B cell (primary cell): ENCODE measurements at places on chromosomes 5 and 9. TPM values are rescaled to one million over a fixed set of nuclear protein-coding genes. Genes with fewer than 3 reads are reported as not detected.
A peak's percentile ranks its signal among the peaks of the same experiment; 100 is the strongest.

DNA sequence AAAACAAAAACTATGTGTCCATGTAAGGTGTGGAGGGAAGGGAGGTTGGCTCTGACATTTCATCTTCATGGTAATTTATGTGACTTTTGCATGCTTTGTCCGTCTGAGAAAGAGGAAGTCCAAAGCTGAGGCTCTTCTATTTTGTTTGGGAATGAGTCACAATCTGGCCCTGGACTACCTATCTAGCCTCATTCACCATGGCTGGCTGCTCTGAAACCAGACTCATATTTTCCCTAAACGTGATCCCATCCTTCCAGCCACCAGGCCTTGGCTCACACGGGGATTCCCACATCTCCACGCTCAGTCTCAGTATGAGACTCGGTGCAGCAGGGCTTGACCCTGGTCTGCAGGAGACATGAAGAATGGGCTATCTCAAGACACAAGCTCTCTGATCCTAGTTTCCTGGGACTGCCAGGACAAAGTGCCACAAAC, 672.8 kb downstream of the ACTL7B start:
- no peak for DNase-seq

Gene DMRT2
- not detected in 2 replicates for polyA plus RNA-seq

GRCh38 chr5:80054682-80055081, 19.5 kb downstream of the THBS4 start:
- DNase-seq, result no peak

GRCh38 chr9:107874137-107874536, 384.6 kb upstream of the KLF4 start:
- DNase-seq, result no peak

Gene CDKN2B-AS1
- 1.0 and 1.3 TPM in 2 replicates for polyA plus RNA-seq

- DNase-seq, result no peak
Observed at GRCh38 chr9:75188756-75189155, 100.4 kb downstream of the OSTF1 start.

Gene ZBED3
- polyA plus RNA-seq, result 0.30 and 0.69 TPM in 2 replicates

DNA sequence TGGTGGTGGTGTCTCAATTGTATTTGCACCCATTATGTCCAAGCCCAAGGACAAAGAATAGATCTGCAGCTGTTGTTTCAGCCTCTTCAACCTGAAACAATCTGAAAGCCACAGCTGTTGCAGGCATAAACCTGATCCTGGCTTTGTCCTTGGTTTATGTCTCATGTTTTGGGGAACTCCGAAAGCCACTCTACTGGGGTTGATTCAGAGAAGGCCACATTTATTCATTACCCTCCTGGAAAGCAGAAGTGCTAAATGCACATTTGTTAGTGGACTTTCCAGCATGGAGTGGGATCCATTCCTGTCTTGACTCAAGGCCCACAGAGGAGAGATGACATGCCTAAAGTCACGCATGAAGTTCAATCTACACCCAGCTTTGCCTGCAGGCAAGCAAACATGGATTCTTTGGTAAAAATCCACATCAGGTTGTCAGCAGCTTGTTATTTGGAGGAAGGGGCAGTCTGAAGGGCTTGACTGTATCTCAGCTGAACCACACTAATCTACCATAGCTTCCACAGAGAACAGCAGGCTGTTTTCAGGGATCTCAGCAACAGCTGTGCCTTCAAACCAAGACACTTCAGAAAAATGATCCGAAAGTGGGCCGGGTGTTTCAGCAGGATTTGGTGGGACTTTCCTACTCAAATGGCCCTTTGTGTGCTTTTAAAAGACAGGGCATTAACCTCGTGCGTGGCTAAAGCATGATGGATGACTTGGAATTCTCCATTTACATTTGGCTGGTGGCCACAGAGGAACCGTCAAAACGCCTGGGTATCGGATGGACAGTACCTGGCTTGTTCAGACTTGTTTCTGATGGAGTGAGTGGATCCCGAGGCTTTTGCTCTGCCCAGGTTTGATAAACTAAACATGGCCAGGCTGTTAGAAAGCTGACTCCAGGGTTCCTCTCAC, 36.2 kb upstream of the ADAM19 start:
- no peak for DNase-seq

- DNase-seq, result no peak
Observed at GRCh38 chr9:80143899-80144298, 572.1 kb downstream of the TLE4 start.

Gene CER1
- polyA plus RNA-seq, result not detected in 2 replicates

DNA sequence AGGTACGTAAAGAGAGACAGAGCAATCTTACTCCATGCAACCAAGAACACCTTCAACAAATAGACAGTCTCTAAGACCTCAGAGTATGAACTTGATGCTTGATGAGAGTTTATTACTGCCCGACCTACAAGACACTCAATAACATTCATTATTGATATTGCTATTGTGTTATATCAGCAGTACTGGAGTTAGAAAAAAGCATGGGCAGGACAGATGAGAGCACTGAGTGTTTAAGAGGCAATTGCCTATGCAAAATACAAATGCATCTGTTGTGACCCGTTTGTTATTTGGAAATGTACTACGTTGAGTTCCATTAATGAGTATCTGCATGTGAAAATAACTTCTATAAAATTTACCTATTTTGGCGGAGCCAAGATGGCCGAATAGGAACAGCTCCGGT, 8.1 kb upstream of the MARCOL start:
- DNase-seq, result no peak

Gene BHMT2
- polyA plus RNA-seq, result not detected in 2 replicates

- no peak for DNase-seq
Observed at GRCh38 chr9:120545701-120546550, 34.0 kb downstream of the CDK5RAP2 start.

Gene PCDHGB4
- polyA plus RNA-seq, result 0.06 and 0.39 TPM in 2 replicates

DNA sequence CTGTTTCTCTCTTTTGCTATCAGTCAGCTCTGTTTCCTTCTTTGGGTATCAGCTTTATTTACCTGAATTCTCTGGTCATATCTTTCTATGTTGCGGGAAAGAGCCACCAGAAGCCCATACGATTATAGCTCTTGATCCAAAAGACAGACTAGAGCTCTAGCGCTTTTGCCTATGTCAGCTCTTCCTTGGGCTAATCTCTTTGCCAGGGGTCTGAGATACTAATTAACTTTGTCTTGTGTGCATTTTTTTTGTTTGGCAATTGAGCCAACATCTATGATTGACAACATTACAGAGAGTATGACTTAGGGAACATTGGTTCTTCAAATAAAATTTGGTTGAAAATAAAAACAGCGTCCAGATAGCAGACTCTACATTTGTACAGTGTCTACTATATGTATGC, 603.0 kb downstream of the KCTD16 start:
- DNase-seq, result no peak

DNA sequence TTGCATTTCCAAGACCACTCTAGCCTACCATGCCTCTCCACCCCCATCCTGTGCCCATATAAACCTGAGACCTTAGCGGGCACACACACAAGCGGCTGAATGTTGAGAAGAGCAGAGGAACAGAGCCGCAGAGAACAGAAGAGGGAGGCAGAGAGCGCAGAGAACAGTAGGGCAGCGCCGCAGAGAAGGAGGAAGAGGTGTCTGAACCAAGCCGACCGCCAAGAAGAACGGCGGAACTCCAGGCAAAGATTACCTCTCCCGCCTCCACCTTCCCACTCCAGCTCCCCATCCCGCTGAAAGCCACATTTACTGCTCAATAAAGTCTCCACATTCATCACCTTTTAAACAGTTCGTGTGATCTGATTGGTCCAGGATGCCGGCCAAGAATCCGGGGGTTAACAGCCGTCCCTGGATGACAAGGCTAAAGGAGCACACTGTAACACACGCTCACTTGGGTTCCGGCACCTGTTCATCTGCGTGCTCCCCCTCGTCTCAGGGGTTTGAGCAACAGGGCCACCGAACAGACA, 33.2 kb downstream of the GRIN3A start:
- peak; percentile 23 for DNase-seq

DNA sequence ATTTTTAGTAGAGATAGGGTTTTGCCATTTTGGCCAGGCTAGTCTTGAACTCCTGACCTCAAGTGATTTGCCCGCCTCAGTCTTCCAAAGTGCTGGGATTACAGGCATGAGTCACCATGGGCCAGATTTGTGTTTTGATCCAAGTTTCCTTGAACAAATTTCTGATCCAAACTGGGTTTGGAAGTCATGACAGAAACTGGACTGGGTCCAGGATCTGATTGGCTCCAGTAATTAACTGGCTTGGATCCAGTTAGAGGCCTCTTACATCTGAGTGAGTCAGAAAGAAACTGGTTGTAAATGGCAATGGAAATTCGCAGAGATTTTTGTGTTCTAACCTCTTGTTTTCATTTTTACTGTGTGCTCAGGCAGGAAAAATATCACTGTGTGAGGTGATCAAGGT, 141.6 kb downstream of the SLC25A46 start:
- no peak for DNase-seq

Gene C9
- not detected in 2 replicates for polyA plus RNA-seq

DNA sequence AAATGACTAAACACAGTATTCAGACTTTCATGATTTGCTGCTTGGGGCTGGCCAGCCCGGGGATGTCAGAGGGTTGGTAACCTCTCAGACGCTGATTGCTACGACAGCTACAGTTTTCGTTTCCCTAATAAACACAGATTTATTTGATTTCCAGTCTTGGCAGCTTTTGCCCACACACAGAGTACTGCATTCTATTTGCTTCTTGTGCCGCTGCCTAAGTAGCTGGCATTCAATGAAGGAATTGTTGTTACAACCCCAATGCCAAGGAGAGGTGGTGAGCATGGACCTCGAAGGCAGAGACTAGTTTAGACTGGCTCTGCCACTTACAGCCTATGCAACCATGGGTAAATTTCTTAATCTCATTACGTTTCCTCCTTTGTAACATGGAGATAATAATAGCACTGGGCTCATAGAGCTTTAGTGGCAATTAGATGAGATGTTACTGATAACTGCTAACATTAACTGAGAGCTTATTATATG, 247.1 kb upstream of the PANK3 start:
- no peak for DNase-seq

- no peak for DNase-seq
Observed at GRCh38 chr9:73074176-73074708, 77.4 kb upstream of the ANXA1 start.

Gene MCC
- 0.09 and 0.13 TPM in 2 replicates for polyA plus RNA-seq

- DNase-seq, result no peak
Observed at GRCh38 chr5:32115985-32116384, 58.1 kb downstream of the GOLPH3 start.

Gene CSF2
- polyA plus RNA-seq, result not detected in 2 replicates

- no peak for DNase-seq
Observed at GRCh38 chr5:67105270-67105669, 91.3 kb downstream of the CD180 start.

GRCh38 chr5:127375544-127376091, 85.0 kb downstream of the MEGF10 start:
- no peak for DNase-seq

DNA sequence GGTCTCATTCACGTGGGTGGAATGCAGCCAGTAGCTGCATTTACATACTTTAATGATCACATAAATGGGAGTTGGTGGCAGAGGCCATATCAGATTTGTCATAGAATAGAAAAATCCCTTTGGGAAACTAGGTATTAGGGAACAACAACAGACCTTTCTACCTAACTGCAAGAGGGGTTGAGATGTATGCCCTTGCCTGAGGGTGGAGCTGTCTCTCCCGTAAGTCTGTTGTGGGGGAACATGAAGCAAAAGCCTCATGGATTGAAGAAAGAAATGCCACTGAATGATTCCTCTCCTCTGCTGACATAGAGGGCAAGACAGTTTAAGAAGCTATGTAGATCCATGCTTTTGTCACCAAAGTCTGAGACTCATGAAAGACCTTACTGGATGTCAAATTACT, 461.3 kb downstream of the SPOCK1 start:
- no peak for DNase-seq

DNA sequence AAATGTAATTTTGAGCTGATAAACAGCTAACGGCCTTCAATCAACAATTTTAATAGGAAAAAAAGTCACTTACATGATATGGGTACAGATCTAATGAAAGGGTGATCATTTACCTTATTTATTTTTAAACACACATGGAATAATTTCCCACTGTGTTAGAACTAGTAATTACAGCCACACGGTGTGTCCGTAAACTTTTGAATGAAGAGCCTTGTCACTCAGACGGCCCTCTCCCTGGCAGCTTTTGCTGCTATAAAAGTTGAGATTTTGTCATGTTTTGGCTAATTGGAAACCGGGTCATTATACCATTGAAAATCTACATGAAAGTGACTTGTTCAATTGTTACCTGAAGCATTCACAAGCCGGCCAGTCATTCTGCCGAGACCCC, 15.7 kb downstream of the CFAP77 start:
- DNase-seq, result no peak

GRCh38 chr5:105587963-105588662, 2025.5 kb upstream of the NUDT12 start:
- no peak for DNase-seq

DNA sequence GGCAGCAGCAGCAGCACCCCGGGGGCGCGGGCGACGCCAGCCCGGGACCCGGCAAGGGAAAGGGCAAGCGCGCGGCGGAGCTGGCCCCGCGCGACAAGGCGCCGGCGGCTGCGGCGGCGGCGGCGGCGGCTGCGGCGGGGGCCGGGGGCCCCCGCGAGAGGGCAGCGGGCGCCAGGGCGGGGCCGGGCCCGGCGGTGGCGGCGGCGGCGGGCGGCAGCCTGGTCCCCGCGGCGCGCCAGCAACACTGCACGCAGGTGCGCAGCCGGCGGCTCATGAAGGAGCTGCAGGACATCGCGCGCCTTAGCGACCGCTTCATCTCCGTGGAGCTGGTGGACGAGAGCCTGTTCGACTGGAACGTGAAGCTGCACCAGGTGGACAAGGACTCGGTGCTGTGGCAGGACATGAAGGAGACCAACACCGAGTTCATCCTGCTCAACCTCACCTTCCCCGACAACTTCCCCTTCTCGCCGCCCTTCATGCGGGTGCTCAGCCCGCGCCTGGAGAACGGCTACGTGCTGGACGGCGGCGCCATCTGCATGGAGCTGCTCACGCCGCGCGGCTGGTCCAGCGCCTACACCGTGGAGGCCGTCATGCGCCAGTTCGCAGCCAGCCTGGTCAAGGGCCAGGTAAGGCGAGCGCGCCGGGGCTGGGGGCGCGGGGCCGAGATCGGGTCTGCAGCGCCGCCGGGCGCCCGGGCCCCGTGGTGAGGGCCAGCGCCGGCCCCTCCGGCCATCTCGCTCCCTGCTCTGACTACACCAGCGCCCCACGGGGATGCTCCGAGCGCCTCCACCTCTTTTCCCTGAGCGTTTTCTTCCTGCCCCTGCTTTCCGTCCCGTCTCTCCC, at the start of gene UBE2QL1:
Gene UBE2QL1, plus strand, starts transcription at position 238 of the 843 bp plus-strand sequence. Its CDS starts 35 bp downstream, at position 273.
- peak; percentile 62 for DNase-seq

- DNase-seq, result no peak
Observed at GRCh38 chr5:179297026-179297425, 48.2 kb downstream of the ADAMTS2 start.

DNA sequence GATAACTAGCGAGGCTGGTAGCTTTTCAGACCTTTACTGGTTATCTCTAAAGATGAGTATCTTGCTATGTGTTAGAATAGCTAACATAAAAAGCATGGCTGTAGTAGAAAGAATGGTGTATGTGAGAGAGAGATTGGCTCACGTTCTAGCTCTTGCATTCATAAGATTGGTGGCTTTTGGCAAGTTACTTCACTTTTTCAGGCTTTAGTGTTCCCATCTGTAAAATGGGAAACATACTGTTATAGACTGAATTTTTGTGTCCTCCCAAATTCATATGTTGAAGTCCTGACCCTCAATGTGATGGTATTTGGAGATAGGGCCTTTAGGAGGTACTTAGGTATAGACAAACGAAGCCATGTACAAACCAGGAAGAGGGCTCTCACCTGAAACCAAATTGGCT, 302.4 kb upstream of the KLF4 start:
- no peak for DNase-seq
